ENCODE measurements at places on chromosomes 7 and 10. TPM values are rescaled to one million over a fixed set of nuclear protein-coding genes. Genes with fewer than 3 reads are reported as not detected.
A peak's percentile ranks its signal among the peaks of the same experiment; 100 is the strongest.

The SPDYE9 gene
- not detected for total RNA-seq

GRCh38 chr10:73873142-73873837, 1.1 kb downstream of the CAMK2G start:
- no peak for DNase-seq

GRCh38 chr7:6241607-6241973, 30.8 kb downstream of the CYTH3 start:
- DNase-seq = no peak

The CCDC146 gene
- total RNA-seq = 1.4 TPM

The SFTPD gene
- 0.39 TPM for total RNA-seq

The HYAL4 gene
- total RNA-seq = 0.68 TPM

- DNase-seq = peak; percentile 75
Measured at GRCh38 chr10:133257489-133258065, 19.1 kb downstream of the ADAM8 start.

- DNase-seq = no peak
Measured at GRCh38 chr10:107689323-107689722, 524.8 kb upstream of the SORCS1 start.

DNA sequence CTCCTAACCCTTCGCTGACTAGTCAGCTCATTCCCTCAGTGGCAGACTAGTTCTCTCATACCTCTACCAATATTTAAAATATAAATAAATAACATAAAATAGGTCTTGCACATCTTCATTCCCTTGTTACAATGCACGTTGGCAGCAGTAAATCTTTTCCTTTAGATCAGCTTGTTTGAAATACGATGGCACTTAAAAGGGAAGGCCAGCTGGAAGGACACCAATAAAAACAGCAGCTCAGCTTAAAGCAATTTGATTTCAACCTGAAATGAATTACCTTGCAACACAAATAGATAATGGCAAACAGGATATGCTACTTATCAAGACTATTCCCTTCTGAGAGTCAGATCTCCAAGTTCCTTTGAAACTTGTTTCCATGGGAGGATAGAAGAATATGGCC, 321.8 kb downstream of the GFRA1 start:
- DNase-seq = no peak

GRCh38 chr10:123245264-123245663, 91.1 kb downstream of the BUB3 start:
- DNase-seq = peak; percentile 13
